ENCODE measurements at places on chromosomes 7 and 10.

DNA sequence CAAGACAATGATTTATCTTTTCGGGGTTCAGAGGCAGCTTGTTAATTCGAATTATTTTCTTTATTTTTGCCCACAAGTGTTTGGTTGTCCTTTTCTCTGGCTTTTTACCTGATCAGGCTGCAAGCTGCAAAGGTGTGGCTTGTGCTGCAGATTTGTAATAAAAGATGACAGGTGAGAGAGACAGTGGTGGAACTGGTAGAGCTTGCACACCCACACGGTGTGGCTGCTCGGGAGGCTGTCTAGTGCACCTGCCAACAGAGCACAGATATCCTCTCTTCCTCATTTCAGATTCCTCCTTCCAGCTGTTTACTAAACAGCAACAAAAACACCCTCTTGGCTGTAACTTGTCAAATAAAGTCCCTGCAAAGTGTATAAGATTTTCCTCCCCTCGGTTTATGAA lies 9.2 kb downstream of the GJD4 start:
- no peak for DNase-seq

DNA sequence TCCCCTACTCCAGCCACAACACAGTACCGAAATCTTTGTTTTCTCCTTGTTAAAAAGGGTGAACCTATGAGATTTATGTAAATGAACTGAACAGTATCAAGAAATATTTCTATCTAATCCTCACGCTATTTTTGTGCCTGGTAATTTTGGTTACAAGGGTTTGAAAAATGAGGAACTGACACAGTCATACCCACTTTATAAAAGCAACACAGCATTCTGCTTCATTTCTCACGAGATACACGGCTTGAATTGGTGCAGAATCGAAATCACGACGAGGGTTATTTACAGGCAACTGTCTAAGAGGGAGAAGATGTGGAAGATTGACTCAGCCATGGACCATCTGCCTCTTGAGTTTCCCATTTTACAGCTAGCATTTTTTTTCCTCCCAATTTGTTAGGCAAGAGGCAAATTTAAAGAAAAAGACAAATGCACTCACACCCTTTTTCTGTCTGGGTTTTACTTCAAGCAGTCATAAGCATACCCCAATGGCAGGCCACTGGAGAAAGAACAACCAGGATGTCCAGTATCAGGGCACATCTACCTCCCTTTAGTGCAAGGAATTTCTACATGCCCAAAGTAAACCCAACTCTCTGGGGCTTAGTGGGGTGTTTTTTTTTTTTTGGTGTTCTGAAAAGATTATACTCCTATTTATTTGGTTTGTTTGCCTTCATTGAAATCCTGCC lies 108.1 kb downstream of the ITGB8 start:
- DNase-seq = peak; percentile 37

DNA sequence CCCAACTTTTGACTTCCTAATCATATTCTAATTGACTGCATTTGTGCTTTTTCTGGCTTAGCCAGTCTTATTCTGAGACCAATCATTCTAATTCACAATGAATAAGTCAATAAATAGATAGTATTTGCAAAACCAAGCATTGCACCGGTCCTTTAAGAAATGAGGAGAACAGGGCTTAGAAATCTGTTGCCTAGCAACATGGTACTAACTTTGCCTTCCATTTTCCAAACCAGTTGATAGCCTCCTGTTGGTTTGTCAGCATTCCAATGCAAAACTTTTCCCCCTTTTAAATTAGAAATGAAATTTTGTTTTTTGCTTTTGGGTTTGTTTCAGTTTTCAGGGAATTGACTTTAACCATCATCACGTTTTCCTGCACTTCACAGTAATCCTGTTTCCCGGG lies 603.5 kb upstream of the NRP1 start:
- no peak for DNase-seq

- no peak for DNase-seq
Measured at GRCh38 chr7:154777023-154777422, 225.9 kb downstream of the PAXIP1 start.

DNA sequence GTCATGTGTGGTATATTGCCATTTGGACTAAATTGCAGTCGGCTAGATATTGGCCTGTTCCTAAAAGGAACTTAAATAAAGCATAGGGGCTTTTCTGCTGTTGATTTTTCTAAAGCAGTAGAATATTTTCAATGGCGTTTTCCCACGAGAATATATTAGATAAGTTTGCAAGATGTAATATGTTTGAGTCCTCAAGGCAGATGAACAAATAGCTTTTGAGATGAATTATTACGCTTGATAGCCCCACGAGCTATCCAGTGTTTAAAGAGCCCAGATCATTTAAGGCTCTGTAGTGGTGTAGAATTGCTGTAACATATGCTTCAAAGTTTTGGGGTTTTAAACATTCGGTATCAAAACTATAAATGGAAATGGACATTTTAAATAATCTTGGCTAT lies 2.9 kb downstream of the CELF2 start:
- DNase-seq = no peak

GRCh38 chr10:70270952-70271351 lies 12.9 kb downstream of the NPFFR1 start:
- DNase-seq = no peak

GRCh38 chr7:116465125-116465524 lies 34.4 kb upstream of the CAV2 start:
- DNase-seq = no peak

GRCh38 chr10:121183236-121183635 lies 332.1 kb downstream of the WDR11 start:
- DNase-seq = no peak

GRCh38 chr7:130452951-130453350 lies 12.1 kb upstream of the CEP41 start:
- DNase-seq = no peak

DNA sequence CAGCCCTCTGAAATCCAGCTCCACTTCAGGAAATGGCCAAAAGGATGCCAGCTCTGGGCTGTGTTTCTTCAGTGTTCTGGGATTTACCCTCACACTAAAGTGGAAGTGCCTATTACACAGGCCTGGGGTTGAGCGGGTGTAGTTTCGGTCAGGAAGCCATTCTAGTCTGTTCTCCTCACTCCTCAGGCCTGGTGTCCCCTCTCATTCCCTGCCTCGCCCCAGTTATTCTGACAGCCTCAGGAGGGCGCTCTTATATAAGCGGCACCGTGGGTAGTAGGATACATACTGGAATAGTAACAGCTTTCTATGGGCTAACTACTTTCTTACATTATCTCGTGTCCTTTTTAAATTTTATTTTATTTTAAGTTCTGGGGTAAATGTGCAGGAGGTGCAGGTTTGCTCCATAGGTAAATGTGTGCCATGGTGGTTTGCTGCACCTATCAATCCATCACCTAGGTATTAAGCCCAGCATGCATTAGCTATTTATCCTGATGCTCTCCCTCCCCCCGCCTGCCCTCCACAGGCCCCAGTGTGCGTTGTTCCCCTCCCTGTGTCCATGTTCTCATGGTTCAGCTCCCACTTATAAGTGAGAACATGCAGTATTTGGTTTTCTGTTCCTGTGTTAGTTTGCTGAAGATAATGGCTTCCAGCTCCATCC lies 12.2 kb upstream of the LGI1 start:
- no peak for DNase-seq

DNA sequence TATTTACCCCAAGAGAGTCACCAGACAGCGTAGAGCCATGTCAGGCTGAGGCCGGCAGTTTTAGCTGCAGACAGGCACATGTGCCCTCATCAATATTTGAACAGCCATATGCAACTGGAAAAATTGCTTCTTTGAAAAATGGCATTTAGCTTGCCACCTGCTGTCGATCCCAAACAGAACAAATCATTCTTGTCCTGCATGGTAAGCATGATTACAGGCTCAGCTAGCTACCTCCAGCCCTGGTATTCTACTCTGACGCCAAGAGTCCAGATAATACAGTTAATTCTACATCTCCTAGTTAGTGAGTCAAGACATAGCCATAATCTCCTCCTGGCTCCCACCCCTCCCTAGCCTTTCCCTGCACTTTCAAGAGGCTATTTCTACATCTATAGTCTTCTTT lies 7.7 kb downstream of the CREB3L2 start:
- DNase-seq = no peak

- no peak for DNase-seq
Measured at GRCh38 chr7:30585675-30586074, 9.0 kb upstream of the GARS1 start.

DNA sequence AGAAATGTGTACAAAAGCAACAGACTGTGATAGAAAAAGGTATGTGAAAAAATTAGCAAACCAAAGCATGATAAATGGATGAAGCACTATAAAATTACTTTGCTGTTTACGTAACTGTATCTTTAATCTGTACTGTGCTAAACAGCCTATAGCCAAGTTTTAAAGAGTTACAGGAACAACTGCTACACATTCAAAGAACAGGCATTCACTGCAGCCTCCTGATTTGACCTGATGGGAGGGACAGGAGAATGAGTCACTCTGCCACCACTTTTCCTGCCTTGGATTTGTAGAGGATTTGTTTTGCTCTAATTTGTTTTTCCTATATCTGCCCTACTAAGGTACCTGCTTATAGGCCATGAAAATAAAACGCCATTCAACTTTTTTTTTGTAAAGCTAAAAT lies 116.1 kb downstream of the FANK1 start:
- no peak for DNase-seq

GRCh38 chr7:3078514-3078913 lies 34.8 kb upstream of the CARD11 start:
- peak; percentile 57 for DNase-seq

GRCh38 chr10:49273082-49273465 lies 25.9 kb upstream of the C10orf71 start:
- DNase-seq = no peak

- peak; percentile 20 for DNase-seq
Measured at GRCh38 chr7:151727579-151728285, 149.2 kb downstream of the PRKAG2 start.

- DNase-seq = no peak
Measured at GRCh38 chr10:23417254-23417653, 21.6 kb upstream of the OTUD1 start.

- no peak for DNase-seq
Measured at GRCh38 chr7:40715053-40715430, 580.2 kb downstream of the SUGCT start.

DNA sequence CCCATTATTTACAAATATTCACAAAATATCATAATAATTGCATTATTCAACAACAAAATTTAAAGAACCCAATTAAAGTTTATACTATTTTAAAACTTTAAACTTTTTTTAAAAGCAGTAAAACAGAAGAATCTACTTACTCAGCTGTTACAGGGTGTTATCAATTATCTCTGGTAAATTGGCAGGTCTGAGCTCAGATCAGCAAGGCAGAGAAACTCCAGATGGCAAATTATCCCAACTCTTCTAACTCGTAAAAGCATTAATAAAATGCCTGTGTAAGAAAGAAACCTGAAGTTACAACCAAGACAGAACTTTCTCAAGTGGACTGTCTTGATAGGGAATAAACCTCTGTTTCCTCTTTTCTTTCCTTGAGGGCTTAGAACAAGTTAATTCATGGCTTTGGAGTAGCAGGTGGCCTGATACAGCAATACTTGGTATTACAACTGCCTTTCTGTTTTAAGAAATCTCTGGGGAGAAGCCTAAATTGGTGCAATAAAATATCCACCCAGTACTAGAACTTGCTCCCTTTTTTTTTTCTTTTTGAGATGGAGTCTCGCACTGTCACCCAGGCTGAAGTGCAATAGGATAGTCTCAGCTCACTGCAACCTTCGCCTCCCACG lies 275.3 kb upstream of the MKLN1 start:
- no peak for DNase-seq

GRCh38 chr10:19730167-19730906 lies 85.9 kb upstream of the PLXDC2 start:
- no peak for DNase-seq

- no peak for DNase-seq
Measured at GRCh38 chr10:71205468-71205867, 6.9 kb upstream of the UNC5B start.

GRCh38 chr10:8060704-8061121 lies 6.2 kb downstream of the GATA3 start:
- no peak for DNase-seq

GRCh38 chr7:29005829-29006228 lies 47.7 kb upstream of the TRIL start:
- no peak for DNase-seq

DNA sequence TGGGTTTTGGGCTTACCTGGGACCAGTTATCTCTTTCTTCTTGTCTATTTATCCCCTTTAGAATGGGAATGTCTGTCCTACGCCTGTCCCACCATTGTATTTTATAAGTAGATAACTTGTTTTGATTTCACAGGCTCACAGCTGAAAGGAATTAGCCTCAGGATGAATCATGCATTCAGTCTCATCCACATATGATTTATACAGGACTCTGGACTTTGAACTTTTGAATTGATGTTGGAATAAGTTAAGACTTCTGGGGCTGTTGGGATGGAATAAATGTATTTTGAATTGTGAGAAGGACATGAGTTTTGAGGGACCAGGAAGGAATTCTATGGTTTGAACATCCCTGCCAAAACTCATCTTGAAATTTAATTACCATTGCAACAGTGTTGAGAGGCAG lies 112.6 kb downstream of the AMPH start:
- DNase-seq = no peak

DNA sequence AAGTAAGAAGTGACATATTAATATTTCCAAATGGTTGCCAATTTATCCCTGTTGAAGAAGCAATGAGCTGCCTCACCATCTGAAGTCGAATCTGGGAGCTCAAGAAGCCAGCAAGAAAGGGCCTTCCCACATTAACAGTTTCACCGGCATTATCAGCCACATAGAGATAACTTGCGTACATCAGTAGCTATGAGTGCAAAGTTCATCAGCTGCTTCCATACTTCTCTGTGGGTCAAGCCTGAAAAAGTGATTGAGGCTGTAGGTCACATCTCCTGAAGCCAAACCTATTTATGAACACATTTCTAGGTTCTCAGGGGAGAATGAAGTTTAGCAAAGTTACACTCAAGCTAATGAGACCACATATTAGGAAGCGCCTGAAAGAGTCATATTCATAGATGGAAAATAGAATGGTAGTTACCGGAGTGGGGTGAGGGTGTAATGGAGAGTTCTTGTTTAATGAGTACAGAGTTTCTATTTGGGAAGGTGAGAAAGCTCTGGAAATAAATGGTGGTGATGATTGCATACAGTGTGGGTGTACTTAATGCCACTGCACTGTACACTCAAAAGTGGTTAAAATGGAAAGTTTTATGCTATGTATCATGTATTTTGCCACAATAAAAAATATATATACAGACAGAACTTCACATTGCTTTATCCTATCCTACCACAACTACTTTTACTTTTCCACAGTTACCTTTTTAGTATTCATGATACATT lies 189.3 kb upstream of the SP4 start:
- no peak for DNase-seq

DNA sequence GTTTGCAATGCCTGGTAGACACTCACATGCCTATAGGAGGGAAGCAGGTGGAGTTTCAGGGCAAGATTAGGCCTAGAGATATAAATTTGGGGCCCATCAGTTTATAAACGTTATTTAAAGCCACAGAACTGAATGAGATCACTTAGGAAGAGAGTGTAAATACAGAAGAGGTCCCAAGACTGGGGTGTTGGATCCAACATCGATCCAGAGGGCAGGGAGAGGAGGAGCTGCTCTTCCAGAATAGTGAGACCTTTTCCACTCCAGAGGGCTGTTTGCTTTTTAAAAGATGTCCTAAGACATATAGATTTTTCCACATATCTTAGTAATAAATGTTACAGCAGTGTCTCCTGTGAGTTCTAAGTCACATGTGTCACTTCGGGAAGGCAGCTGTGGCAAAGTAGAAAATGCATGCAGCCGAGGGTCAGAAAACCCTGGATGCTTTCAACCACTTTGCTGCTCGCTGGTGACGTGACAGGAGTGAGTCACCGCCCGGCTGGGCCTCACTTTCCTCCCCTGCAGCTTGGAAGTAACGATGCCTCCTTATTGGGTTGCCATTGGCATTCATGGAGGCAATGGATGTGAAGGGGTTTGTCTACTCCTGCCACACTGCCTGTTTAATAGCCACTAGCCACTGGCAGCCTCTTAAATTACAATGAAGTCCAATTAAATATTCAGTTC lies 95.4 kb downstream of the TRIL start:
- DNase-seq = no peak

All from B cell (primary cell).